Ascending aorta (tissue), 2 donors: ENCODE measurements at places on chromosomes 2 and 18. TPM values are rescaled to one million over a fixed set of nuclear protein-coding genes. Genes with fewer than 3 reads are reported as not detected.

- H3K36me3 ChIP-seq = no peaks in the 10 kb centered on the region
- no peaks in the 10 kb centered on the region for H3K27me3 ChIP-seq
- H3K27ac ChIP-seq = no peak overlapping the region
- DNase-seq = no peak
Measured at GRCh38 chr2:138421315-138421970, 80.1 kb upstream of the SPOPL start.

- H3K27ac ChIP-seq = no peak overlapping the region
- no peak overlapping the region for H3K4me3 ChIP-seq
- no peak for DNase-seq
Measured at GRCh38 chr2:134233728-134234136, 20.1 kb upstream of the MGAT5 start.

GRCh38 chr2:219448099-219448775 lies 13.6 kb downstream of the SPEG start:
- peaks cover 43% of the 10 kb centered on the region for H3K4me1 ChIP-seq
- H3K36me3 ChIP-seq = peaks cover 39% of the 10 kb centered on the region
- H3K27me3 ChIP-seq = no peaks in the 10 kb centered on the region
- H3K4me3 ChIP-seq = peak overlapping the region; percentile 14
- no peak for DNase-seq

The ACTG2 gene
- total RNA-seq = 134 TPM

The IL36A gene
- not detected for total RNA-seq

GRCh38 chr18:360676-361075 lies 92.8 kb upstream of the THOC1 start:
- no peak for DNase-seq
- H3K27me3 ChIP-seq = no peaks in the 10 kb centered on the region
- H3K4me3 ChIP-seq = no peak overlapping the region
- H3K4me1 ChIP-seq = no peaks in the 10 kb centered on the region
- no peaks in the 10 kb centered on the region for H3K36me3 ChIP-seq

- no peaks in the 10 kb centered on the region for H3K36me3 ChIP-seq
- no peaks in the 10 kb centered on the region for H3K27me3 ChIP-seq
- no peak overlapping the region for H3K4me3 ChIP-seq
- H3K27ac ChIP-seq = no peak overlapping the region
- no peak for DNase-seq
- H3K4me1 ChIP-seq = no peaks in the 10 kb centered on the region
Measured at GRCh38 chr2:527581-527980, 149.6 kb downstream of the TMEM18 start.

DNA sequence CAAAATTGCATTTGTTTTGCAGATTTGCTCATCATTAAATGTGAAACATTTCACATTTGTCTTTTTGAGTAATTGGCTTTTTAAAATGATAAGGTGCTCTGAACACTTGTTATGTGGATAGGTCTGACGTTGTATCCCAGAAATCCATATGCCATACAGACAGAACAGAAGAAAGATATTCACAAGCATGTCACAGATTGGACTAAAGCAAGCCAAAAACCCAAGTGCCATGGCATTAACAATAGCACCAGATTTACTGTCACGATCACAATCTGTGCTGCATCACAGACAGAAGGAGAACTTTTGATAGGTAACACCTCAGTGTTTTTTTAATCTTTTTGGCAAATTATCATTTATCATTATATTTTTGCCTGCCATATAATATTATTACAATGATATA lies 272.6 kb downstream of the ARHGAP15 start:
- H3K36me3 ChIP-seq = no peaks in the 10 kb centered on the region
- no peak overlapping the region for H3K4me3 ChIP-seq
- no peaks in the 10 kb centered on the region for H3K27me3 ChIP-seq
- no peak overlapping the region for H3K27ac ChIP-seq
- DNase-seq = no peak
- no peaks in the 10 kb centered on the region for H3K4me1 ChIP-seq

GRCh38 chr18:79804130-79804787 lies 6.5 kb downstream of the KCNG2 start:
- H3K27me3 ChIP-seq = peaks cover under 1% of the 10 kb centered on the region
- H3K4me3 ChIP-seq = no peak overlapping the region
- no peak overlapping the region for H3K27ac ChIP-seq
- no peaks in the 10 kb centered on the region for H3K4me1 ChIP-seq
- DNase-seq = no peak

GRCh38 chr2:156396126-156396525 lies 40.1 kb upstream of the GPD2 start:
- H3K36me3 ChIP-seq = no peaks in the 10 kb centered on the region
- no peaks in the 10 kb centered on the region for H3K27me3 ChIP-seq
- H3K4me1 ChIP-seq = peaks cover 4% of the 10 kb centered on the region
- no peak overlapping the region for H3K4me3 ChIP-seq

The MROH2A gene
- not detected for total RNA-seq

GRCh38 chr2:189362283-189362682 lies 79.0 kb upstream of the WDR75 start:
- no peaks in the 10 kb centered on the region for H3K36me3 ChIP-seq
- H3K4me3 ChIP-seq = no peak overlapping the region
- H3K27ac ChIP-seq = peak overlapping the region; percentile 38
- peaks cover 9% of the 10 kb centered on the region for H3K4me1 ChIP-seq

The GAD1 gene
- 0.96 TPM for total RNA-seq

GRCh38 chr2:125652280-125652679 lies 1003.7 kb upstream of the GYPC start:
- no peaks in the 10 kb centered on the region for H3K27me3 ChIP-seq
- H3K36me3 ChIP-seq = no peaks in the 10 kb centered on the region
- H3K4me1 ChIP-seq = no peaks in the 10 kb centered on the region
- H3K27ac ChIP-seq = no peak overlapping the region
- no peak for DNase-seq

- H3K4me3 ChIP-seq = no peak overlapping the region
- H3K27ac ChIP-seq = no peak overlapping the region
- H3K36me3 ChIP-seq = no peaks in the 10 kb centered on the region
- no peak for DNase-seq
- no peaks in the 10 kb centered on the region for H3K4me1 ChIP-seq
Measured at GRCh38 chr2:181123798-181124231, 143.4 kb downstream of the UBE2E3 start.

The ZBTB7C gene
- total RNA-seq = 8.1 TPM

DNA sequence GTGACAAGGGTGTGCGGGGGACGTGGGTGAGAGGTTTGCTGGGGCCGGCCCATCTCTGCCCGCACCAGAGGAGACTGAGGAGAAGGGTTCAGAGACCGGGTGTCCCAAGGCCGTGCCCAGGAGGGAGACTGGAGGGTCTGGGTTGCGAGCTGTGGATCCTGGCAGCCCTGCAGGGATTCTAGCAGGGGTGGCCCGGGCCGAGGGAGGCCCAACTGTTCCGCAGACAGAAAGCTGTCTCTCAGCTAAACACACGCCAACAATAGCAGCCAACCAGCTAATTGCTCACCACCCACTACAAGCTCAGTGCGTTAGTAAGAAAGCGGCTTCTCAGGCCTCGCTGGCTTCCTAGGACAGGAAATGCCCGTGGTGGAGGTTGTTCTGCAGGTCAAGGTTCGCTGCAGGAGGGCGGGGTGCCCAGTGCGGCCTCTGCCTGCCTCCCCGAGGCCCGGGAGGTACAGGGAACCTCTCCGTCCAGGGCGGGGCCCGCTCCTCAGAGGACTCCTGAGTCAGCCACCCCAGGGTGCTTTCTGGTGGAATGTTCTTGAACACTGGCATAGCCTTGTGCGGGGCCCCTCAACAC lies 282.0 kb upstream of the PXDN start:
- H3K27me3 ChIP-seq = no peaks in the 10 kb centered on the region
- H3K4me3 ChIP-seq = no peak overlapping the region
- H3K36me3 ChIP-seq = no peaks in the 10 kb centered on the region

The SPATA3 gene
- not detected for total RNA-seq

The CYRIA gene
- total RNA-seq = 7.1 TPM

DNA sequence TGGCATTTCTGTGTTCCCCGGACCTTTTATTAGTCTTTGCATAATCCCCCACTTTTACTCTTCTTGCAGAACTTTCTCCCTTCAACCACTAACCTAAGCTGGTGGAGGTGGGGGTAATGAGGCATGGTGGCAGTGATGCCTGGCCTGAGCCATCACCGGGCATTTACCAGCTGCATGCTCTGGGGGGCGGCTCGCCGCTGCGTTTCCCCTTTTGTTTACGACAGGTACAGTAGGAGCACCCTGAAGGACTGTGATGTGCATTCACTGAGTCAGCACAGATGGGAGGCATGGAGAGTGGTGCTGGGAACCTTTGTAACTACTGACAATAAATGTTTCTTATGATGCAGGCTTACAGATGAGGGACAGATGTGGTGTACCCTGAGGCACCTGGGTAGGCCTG lies 46.9 kb downstream of the PLEKHB2 start:
- peaks cover 35% of the 10 kb centered on the region for H3K36me3 ChIP-seq
- DNase-seq = no peak
- H3K4me1 ChIP-seq = no peaks in the 10 kb centered on the region
- no peak overlapping the region for H3K27ac ChIP-seq
- no peaks in the 10 kb centered on the region for H3K27me3 ChIP-seq

DNA sequence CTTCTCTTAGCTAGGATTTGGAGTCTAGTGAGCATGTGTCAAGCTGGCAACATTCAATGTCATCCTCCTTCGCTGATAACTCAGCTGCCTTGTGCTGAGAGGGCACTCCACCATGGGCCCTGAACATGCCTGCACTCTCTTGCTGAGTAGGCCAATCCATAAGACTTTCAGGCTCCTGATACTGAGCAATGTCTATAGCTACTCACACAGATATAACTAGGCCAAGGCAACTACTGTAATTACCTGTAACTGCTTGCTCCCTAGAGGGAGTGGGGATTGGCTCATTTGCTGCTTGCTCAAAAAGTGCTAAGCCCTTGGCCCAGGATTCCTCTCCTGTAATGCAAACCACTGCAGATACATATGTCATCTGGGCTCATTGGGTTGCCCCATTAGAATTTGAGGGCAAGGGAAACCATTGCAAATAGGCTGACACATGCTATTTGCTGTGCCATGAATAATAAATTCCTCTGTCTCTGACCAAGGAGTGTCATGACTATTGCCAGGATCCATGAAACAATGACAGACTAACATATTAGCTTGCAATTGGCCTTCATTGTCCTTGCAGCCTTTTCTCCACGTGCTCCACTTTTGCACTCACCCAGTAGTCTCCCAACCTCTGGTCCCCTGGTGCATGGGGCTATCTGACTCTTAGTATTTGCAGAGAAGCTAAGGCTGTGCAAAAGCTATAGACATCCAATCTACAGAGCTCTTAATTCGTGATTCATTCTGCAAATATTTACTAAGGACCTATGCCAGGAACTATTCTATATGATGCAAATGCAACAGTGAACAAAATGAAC lies 36.9 kb upstream of the BMPR2 start:
- no peaks in the 10 kb centered on the region for H3K4me1 ChIP-seq
- no peak for DNase-seq
- no peaks in the 10 kb centered on the region for H3K27me3 ChIP-seq

GRCh38 chr2:15331787-15332186 lies 229.3 kb downstream of the NBAS start:
- H3K36me3 ChIP-seq = peaks cover 38% of the 10 kb centered on the region
- no peaks in the 10 kb centered on the region for H3K27me3 ChIP-seq
- no peaks in the 10 kb centered on the region for H3K4me1 ChIP-seq

- H3K4me3 ChIP-seq = no peak overlapping the region
- no peaks in the 10 kb centered on the region for H3K27me3 ChIP-seq
- DNase-seq = no peak
Measured at GRCh38 chr2:166135152-166135848, 7.5 kb upstream of the SCN1A start.

DNA sequence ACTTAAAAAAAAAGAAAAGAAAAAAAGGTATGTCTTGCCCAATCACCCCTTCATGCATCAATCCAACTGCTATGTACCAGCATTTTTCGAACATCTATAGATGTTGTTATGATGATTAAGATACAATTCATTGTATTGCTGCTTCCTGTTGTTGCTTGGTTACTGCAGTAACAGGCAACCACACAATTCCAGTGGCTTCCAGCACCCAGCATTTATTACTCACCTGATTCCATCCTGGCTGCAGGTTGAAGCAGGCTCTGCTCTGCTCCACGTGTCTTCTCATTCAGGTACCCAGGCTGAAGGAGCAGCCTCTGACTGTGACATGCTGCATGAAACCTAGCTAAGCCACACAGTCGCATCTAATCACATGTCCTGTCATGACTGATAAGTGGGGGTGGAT lies 196.9 kb downstream of the INO80D start:
- H3K4me1 ChIP-seq = no peaks in the 10 kb centered on the region
- H3K36me3 ChIP-seq = no peaks in the 10 kb centered on the region
- no peaks in the 10 kb centered on the region for H3K27me3 ChIP-seq
- no peak for DNase-seq
- no peak overlapping the region for H3K4me3 ChIP-seq

The CYTIP gene
- total RNA-seq = 5.5 TPM

GRCh38 chr2:177602611-177603164 lies 210.1 kb downstream of the AGPS start:
- DNase-seq = no peak
- H3K4me1 ChIP-seq = no peaks in the 10 kb centered on the region
- no peaks in the 10 kb centered on the region for H3K36me3 ChIP-seq
- H3K27ac ChIP-seq = no peak overlapping the region

DNA sequence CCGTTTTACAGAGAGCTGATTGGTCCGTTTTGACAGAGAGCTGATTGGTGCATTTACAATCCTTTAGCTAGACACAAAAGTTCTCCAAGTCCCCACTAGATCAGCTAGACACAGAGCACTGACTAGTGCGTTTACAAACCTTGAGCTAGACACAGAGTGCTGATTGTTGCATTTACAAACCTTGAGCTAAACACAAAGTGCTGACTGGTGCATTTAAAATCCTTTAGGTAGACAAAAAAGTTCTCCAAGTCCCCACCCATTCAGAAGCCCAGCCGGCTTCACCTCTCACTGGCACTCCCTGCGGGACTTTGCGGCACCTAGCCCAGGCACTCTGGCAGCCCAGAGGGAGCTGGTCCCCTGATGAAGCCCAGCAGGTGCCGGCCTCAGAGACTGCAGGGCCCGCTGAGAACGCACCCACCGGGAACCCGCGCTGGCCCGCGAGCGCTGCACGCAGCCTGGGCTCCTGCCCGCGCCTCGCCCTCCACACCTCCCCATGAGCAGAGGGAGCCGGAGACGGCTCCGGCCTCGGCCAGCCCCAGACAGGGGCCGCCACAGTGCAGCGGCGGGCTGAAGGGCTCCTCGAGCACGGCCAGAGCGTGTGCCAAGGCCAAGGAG lies 508.1 kb upstream of the CHAC2 start:
- no peak overlapping the region for H3K4me3 ChIP-seq
- no peak for DNase-seq
- no peaks in the 10 kb centered on the region for H3K27me3 ChIP-seq
- H3K36me3 ChIP-seq = no peaks in the 10 kb centered on the region
- H3K4me1 ChIP-seq = no peaks in the 10 kb centered on the region
- H3K27ac ChIP-seq = no peak overlapping the region

GRCh38 chr2:43328832-43329231 lies 102.4 kb upstream of the ZFP36L2 start:
- H3K36me3 ChIP-seq = no peaks in the 10 kb centered on the region
- no peak for DNase-seq
- H3K4me3 ChIP-seq = no peak overlapping the region
- peaks cover 47% of the 10 kb centered on the region for H3K4me1 ChIP-seq
- H3K27ac ChIP-seq = peak overlapping the region; percentile 74
- H3K27me3 ChIP-seq = no peaks in the 10 kb centered on the region
